ENCODE measurements at places on chromosomes 16 and 17.

GRCh38 chr16:53849585-53849984 is 145.6 kb downstream of the FTO start:
- DNase-seq: no peak

GRCh38 chr17:79391376-79392233 is 219.2 kb downstream of the RBFOX3 start:
- peak; percentile 52 for DNase-seq

GRCh38 chr16:86448306-86448890 is 61.9 kb upstream of the FOXF1 start:
- DNase-seq: no peak

GRCh38 chr17:65901394-65901793 is 290.5 kb downstream of the CEP112 start:
- DNase-seq: no peak

DNA sequence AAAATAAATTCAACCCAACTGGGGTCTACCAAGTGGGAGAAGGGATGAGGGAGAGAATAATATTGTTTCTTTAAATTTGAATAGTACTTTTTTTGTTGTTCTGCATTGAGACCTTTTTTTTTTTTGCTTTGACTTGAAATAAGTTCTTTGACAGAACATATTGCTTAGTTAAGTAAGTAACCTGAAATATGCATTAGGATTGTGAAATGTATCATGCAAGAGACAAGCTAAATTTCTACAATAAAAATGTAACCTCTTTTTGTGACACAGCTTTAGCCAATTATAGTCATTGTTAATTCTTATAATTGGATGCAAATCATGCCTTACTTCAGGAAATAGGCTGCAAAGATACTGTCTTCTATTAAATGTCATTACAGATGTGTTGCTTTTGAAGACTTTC is 150.0 kb upstream of the GOT2 start:
- DNase-seq: no peak

DNA sequence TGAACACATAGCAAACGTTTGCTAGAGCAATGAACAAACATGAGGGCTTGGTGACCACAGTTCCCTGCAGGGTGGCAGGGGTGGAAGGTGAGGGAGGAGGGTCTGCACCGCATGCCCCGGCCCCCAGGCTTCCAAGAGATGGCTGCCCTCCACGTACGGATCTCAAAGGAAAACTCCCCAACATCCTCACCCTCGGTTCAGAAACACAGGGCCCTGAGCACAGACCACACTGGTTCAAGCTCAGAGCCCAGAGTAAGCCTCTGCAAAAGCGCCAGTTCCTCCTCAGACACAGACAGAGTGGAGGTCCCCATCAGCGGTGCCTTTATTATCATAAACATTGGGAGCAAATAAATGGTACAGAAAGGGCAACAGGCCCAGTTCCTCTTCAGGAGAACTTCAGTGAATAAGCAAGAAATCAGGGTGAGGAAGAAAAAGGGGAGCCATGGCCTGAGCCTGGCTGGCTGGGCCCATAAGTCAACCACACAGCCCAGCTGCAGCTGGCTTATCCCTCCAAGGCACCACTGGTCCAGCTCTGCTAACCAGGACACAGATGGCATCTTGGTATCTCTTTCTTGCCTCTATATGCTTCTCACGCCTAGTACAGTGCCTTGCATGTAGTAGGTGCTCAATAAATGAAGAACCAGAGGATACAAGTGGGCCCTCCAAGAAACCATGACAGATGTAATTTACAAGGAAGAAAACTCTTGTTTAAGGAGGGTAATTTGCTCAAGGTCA is 11.0 kb downstream of the MPO start:
- no peak for DNase-seq

- no peak for DNase-seq
These were observed 56.1 kb downstream of the SIAH1 start for GRCh38 chr16:48329138-48329537.

DNA sequence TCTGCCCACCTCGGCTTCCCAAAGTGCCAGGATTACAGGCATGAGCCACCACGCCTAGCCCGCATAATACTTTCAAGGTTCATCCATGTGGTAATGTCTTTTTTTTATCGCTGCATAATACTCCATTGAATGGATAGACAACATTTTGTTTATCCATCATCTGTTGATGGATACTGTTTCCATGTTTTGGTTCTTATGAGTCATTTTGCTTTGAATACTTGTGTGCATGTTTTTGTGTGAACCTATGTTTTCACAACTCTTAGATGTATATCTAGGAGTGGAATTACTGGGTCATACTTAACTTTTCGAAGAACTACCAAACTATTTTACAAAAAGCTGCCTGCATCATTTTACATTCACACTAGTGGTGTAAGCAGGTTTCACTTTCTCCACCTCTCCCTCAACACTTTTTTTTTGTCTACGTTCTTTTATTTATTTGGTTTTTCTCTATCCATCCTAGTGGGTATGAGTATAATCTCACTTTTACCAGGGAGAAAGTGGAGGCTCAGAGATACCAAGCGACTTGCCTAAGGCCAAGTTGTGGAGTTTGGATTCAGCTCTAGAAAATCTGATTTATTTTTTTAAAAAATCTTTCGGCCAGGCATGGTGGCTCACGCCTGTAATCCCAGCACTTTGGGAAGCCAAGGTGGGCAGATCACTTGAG is 151.2 kb downstream of the CMIP start:
- no peak for DNase-seq

DNA sequence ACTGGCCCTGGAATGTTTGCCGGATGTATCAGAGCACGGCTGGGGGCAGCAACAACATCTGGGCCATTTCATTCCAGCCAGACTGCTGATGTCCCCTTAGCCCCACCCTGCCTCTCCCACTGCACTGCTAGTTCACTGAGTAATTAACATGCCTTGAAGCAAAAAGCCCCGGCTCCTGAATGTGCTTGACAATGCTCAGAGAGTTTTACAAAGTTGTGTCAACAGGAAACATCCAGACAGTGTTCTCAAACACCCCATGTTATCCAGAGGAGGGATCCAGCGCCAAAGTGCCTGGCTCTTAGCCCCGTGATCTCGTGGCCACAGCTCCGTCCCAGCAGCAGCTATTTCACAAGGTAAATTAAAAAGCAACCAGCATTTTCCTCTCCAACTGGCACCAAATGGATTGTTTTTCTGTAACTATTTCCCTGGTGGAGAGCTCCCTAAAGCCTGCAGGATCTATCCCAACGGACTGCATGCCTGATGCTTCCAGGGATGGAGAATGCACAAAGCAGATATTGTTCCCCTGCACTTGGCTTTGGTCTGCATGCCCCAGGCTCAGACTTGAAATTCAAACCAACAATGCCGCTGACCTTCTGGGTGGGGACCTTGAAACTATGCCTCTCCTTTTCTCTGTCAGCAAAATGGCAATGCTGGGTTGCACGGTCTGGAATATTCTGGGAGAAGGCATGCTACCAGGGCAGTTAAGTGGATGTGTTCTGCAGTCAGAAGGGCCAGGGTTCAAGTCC is 115.6 kb upstream of the CDH5 start:
- DNase-seq: peak; percentile 51

GRCh38 chr17:68310152-68310551 is 18.9 kb downstream of the ARSG start:
- DNase-seq: no peak

DNA sequence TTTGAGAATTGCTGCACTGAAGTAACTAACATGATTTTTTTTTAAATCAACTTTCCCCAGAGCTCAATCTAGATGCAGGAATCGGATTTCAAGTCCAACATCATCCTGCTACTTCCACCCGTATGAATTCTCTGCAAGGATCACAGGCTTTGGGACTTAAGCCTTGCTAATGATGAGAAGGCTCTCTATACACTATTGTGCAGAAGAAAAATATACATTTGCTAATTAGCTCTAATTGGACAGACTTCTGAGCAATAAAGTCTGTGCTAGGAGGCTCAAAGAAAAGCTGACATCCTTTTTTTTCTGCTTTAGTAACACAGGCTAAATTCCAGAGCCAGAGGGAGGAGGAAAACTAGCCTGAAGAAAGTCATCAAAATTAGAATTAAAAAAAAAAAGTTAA is 433.6 kb downstream of the PMP22 start:
- no peak for DNase-seq

GRCh38 chr17:55576237-55576995 is 65.2 kb upstream of the SMIM36 start:
- peak; percentile 73 for DNase-seq
